ENCODE measurements at places on chromosomes 3 and 15.

DNA sequence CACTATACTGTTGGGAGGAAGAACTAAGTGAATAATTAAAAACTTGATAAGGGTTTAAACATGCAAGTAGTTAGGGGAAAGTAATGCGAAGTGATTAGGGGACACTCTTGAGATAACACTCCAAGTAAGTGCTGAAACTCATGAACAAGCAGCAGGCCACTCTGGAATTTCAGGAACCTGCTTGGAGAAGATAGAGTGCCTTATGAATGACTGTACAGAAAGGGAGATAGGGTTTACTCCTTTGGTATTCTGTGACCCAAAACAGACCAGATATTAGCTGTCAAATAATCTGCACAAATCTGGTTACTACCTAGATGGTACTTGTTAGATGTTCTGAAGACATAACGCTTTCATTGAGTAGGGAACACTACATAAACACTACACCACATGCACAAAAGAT is 85.6 kb downstream of the FRMD4B start:
- DNase-seq, result no peak

GRCh38 chr3:149342413-149343380 is 9.3 kb upstream of the TM4SF18 start:
- DNase-seq, result no peak

- DNase-seq, result no peak
Observed at GRCh38 chr3:43268636-43269035, 17.7 kb upstream of the SNRK start.

- DNase-seq, result no peak
Observed at GRCh38 chr3:126524429-126524988, 554 bp downstream of the CHST13 start.

DNA sequence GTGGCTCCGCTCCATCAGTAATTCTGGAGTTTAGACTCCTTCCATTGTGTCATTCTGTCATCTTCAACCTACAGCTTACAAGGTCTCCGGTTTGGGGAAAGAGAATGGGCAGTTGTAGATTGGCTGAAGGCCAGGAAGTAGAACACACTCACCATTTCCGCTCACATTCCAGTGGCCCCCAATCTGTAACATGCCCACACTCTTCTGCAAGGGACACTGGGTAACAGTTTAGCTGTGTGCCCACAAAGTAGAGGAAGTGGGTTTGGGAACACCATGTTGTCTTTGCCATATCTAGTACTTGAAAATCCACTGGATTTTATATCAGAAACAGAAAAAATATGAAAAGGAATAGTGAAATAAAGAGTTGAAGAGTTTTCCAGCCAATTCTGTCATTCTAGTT is 153.5 kb downstream of the SV2B start:
- no peak for DNase-seq

DNA sequence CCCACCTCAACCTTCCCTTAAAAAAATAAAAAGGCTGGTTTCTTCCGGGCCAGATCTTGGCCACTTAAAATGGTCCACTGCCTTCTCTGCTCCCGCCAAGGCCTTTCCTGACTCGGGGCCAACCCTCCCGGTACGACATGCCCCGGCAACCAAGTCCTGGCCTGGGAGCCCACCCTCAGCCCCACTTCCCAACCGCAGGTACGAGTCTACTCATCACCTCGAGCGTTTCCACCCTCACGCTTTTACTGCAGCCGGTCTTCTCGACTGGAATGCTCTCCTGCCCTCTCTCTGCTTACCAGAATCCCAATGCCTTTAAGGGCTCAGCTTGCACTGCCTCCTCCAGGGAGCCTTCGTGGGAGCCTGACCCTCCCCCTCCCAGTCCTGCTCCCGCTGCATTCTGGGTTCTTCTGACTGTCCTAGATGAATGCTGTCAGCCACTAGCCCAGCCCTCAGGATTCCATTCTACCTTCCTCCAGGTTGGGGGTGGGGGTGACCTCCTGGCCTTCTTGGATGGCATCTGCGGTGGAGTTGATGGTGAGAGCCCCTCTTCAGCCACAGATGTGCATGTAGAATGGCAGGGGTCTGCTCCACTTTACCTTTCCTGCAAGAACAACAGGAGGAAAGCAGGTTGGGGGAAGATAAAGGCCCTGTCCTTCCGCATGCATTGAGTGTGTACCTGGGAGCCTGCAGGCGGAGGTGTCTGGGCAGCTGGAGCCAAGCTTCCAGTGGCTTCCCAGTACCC is 1.1 kb upstream of the CSRNP1 start:
- peak; percentile 65 for DNase-seq

DNA sequence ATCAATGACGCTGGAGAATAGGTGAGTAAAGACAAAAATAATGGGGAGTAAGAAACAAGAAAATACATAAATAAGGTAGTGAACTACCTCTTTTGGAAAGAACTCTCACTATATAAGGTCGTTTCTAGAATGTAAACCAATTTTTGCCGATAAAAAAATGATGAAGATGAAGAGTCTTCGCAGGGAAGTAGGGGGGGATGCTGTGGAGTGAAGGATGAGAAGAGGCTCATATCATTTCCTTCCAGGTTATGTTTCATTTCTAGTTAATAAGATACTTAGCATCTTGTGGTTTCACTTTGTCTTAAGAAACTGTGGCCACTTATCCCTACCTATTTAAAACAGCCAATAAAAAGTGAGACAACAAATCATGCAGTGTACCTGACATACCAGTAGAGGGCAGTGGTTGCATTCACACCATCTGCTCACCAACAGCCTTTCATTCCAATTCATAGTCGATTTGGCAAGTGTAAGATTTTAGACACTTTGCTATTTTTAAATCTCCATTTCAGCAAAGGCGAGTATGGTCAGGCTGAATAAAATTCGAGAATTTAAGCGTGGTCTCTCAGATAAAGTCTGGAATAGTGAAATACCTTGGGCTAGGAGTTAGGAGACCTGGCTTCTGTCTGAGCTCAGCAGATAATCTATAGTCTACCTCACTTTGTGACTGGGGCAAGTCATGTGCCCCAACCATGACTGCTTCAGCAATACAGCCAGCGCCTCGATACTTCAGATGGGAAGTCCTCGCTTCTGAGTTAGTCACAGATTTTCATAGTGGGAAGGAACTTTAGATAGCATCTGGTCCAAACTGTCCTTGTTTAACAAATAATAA is 28.9 kb upstream of the ICE2 start:
- DNase-seq, result peak; percentile 80

DNA sequence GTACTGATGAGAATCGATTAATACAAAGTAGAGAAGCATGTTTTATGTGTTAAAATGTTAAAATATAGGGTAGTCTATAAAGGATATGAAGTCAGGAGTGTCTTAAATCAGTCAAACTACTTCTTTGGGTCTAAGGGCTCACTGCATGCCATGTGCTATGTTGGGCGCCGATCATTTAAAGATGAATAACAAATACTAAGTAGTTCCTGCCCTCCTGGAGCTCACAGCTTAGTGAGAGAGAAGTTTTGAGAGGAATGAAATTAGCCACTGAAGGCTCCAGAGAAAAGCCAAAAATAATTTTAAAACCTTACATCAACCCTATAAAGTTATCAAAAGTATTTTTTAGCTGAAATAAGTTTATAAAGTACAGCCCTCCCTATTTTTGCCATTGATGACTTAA is 44.5 kb downstream of the BLM start:
- no peak for DNase-seq

DNA sequence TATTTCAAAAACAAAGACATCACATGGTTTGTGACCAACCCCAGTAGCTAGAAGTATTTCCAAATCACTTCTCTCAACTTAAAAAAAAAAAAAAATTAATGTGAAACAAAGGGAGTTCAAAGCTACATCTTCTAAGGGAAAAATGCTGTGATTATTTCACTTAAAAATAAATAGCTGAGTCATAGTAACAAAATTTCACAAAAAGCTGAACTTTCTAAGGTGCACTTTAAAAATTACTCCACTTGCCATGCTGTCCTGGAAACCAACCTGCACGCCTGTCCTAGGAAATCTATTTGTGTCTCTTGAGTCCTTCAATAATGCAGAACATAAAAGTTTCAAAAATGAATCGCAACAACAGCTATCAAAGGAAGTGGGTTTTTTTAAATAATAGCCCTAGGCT is 1.8 kb downstream of the ACAP2 start:
- no peak for DNase-seq

DNA sequence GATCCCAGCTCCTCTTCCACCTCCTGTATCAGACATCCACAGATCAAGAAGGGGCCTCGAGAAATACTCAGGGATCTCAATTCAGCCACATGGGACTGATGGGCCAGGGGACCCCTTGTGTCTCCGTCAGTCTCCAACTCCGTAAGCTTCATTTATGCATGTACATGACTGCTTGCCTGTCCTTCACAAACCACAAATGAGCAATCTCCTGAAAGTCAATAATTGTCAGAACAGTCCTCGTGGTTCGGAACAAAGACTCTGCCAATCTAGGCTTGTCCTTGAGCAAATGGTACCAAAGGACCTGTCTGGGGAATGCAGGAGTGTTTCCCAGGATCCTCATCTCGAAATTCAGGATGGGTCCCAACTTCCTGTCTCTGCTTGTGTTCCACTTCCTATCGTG is 20.8 kb downstream of the SLC12A8 start:
- no peak for DNase-seq

DNA sequence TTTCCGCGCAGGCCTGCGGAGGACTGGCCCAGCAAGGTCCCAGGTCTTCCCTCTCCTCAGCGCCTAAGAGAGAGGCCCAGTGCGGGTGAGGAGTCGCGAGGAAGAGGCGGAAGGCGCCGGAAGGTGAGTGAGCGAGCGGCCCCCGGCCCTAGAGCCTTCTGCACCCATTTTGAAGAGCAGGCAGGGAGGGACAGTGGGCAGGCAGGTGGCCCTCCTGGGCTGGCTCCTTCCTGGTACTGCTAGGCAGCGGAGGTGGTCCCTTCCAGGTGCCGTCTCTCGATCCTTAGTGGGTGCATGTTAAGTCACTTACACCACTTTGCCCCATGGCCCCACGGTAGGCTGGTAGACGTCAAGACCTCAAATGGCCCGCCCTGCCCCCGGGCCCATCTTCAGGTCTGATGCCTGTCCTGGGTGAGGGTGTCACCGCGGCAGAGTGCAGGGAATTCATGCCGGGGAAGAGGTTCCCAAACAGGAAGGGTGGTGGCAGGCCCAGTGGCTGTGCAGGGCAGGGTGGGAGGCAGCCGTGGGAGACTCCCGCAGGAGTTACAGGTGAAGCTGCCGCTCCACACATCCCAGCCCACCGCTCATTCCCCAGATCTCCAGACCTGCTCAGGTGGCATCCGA is 14.4 kb downstream of the PAK6 start:
- no peak for DNase-seq

DNA sequence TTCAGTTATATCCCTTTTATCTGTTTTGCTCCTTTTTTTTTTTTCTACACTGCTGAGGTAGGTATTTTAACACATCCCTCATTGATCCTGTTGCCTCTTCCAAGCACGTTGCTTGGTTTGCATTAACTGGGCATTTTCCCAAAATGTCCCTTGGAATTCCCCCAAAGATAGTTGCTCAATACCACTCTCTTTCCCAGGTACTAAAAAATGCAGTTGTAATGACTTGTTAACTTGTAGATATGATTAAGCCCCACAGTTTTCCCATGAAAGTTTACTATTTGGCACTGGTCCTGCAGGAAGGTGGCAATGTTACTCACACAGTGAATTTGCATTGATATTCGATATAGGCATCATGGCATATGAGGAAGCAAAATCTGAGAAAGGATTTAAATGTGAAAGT is 67.1 kb downstream of the GRM7 start:
- no peak for DNase-seq

DNA sequence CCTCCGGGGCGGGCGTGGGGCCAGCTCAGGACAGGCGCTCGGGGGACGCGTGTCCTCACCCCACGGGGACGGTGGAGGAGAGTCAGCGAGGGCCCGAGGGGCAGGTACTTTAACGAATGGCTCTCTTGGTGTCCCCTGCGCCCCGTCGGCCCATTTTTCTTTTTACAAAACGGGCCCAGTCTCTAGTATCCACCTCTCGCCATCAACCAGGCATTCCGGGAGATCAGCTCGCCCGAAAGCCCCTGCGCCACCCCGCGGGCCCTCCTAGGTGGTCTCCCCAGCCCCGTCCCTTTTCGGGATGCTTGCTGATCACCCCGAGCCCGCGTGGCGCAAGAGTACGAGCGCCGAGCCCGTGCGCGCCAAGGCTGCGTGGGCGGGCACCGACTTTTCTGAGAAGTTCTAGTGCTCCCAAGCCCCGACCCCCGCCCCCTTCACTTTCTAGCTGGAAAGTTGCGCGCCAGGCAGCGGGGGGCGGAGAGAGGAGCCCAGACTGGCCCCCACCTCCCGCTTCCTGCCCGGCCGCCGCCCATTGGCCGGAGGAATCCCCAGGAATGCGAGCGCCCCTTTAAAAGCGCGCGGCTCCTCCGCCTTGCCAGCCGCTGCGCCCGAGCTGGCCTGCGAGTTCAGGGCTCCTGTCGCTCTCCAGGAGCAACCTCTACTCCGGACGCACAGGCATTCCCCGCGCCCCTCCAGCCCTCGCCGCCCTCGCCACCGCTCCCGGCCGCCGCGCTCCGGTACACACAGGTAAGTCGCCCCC is at the start of gene THBS1:
Gene THBS1, plus strand, starts transcription at position 595 of the 757 bp plus-strand sequence. CDS start 779 bp downstream, outside the sequence.
- peak; percentile 46 for DNase-seq

DNA sequence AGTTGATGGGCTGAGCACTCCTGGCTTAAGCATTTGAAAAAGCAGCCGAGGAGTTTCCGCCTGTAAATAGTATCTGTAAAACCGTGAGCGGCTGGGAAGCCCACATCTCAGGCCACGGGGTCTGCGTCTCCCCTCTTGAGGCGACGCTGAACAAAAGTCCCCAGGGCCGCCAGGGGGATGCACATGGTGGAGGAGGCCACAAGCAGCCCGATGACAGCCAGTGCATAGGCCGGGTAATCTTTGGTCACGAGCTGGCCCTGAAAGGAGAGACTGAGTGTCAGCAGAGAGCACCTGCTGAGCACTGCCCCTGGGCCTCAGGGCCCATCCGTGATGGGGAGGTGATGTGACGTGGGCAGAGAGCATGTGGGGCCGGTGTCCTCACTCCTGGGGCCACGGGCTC is 37.5 kb downstream of the SLC6A20 start:
- DNase-seq, result no peak

GRCh38 chr3:114942773-114943172 is 204.3 kb downstream of the ZBTB20 start:
- no peak for DNase-seq

DNA sequence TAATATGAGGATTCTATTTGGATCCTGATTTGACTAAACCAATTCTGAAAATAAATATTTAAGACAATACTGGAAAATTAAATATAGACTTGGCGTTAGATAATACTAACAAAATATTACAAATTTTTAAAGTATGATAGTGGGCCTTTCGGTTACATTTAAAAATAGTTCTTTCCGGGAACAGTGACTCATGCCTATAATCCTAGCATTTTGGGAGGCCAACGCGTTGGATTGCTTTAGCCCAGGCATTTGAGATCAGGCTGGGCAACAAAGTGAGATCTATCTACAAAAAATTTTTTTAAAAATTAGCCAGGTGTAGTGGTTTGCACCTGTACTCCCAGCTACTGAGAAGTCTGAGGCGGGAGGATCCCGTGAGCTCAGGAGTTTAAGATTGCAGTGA is 30.3 kb upstream of the GADL1 start:
- DNase-seq, result no peak

DNA sequence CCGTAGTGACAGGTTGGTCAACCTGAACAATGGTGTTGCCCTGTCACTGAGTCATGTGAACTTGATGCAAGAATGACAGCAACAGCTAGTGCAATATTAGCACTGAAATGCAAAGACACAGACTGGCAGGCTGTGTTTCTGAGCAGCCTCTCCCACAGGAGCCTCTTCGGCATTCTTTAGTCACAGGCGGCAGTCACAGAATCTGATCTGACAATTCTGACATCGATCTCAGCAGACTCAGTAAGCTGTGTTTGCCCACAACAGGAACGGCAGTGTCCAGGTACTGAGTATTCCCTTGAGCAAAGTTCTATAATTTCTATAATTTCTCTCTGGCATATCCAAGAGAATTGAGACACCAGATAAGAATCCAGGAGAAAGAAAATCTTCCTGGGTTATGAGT is 776.8 kb downstream of the GRM7 start:
- no peak for DNase-seq

GRCh38 chr3:126050626-126051025 is 33.3 kb downstream of the SLC41A3 start:
- no peak for DNase-seq
